Activated T-helper 1 cell treated with anti-CD3 and anti-CD28 coated beads, Interleukin-2, amount 50 U/mL, for 16 hours (primary cell): ENCODE measurements at places on chromosomes 16 and 17.

- no peak for DNase-seq
Measured at GRCh38 chr16:87051526-87052320, 265.5 kb downstream of the C16orf95 start.

DNA sequence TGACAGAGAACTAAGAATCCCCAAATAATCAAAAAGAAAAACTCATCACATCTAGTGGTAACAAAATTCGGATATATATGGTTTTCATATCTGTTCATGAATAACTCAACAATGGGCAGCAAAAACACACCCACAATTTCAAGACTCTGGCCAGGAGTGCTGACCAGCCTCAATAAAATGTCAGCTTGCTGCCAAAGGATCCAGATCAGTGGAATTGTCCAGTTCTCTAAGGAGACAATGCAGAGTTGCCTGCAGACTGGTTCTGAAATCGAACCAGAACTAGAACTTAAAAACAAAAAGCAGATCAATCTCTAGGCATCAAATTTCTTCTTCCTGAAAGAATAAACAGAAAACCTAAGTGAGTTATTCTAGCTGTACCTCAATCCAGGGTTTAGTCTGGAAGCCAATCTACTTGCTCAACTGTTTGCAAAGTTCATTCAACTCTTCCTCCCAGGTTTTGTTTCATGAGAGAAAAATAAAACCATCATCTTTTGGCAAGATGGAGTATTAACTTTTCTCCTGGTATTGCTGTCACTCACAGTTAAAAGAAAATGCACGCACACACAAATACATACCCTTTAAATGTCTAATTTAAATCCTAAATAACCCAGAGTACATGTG is 61.0 kb downstream of the CFDP1 start:
- no peak for DNase-seq

DNA sequence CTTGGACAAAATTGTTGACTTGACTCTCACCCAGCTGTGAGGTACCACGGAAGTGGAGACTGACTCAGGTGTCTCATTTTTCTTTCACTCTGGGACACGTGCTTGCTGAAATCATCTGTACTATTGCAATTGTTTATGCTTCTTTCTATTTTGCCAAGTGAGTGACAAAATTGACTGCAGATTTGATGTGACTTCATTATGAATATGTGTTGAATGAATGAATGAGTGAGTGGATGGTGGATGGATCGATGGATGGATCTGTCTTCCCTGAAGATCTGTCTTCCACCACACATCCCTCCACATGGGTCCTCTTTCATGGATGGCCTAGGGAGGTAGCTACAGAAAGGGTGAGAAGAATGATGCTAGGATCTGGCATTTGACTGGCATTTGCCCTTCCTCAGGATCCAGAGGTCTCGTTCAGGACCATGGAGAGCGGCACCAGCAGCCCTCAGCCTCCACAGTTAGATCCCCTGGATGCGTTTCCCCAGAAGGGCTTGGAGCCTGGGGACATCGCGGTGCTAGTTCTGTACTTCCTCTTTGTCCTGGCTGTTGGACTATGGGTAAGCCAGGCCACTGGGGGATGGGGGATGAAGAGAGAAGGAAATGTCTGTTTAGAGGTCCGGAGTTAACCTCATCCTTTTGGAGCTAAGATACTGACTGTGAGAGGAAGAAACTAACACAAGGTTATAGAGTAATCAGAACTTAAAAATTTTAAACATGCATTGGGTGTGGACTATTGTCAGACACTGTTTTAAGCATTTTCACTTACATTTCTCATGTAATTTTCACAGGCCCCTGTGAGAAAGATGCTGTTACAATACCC is 12.7 kb downstream of the SLC5A11 start:
- no peak for DNase-seq

DNA sequence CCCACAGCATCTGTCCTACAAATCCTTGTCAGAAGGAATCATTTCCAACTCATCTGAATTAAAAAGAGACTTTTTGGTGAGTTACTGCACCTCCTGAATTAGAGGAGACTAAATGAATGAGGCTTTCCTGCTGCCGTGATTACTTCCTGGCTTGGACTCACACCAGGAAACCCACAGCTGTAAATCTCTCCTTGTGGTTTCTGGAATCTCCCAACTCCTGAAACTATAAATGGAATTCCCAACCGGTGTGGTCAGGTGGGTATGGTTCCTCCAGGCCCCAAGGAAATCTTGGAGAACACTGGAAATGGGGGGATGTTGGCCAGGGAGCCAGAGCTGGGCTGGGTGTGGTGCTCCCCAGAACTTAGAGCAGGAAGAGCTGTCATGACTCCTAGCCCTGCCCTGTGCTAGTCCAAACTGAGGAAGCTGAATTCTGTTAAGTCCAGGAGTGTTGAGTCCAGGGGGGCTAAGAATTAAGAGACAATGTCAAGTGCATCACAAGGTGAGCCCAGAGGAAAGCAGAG is 216.4 kb downstream of the GSG1L start:
- DNase-seq, result no peak

GRCh38 chr17:51355441-51356410 is 95.4 kb downstream of the UTP18 start:
- DNase-seq, result no peak

DNA sequence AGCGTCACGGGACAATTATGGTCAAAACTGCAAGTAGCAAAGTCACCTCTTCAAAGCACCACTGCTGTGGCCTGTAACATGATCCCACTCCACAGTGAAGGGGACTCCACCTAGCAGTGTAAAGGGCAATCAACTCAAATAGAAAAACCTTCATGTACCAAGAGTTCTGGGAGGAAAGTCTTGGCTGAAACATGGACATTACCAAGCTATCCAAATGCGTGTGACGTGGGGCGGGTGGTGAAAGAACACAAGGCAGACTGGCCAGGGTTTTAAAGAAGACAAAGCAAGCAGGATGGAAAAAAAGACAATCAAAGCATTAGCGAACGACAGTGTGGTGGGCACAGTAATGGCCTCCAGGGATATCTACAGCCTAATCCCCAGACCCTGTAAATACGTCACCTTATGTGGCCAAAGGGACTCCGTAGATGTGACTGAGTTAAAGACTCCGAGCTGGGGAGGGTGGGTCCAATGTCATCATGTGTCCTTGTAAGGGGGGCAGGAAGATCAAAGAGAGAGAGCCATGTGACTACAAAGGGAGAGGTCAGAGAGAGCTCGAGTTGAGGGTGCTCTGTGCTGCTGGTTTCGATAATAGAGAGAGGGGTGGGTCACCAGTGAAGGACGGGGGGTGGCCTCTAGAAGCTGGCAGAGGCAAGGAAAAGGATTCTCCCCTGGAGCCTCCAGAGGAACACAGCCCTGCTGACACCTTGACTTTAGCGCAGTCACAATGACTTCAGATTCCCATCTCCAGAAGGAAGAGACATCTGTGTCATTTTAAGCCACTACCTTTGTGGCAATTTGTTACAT is 6.0 kb downstream of the HSDL1 start:
- DNase-seq, result no peak

DNA sequence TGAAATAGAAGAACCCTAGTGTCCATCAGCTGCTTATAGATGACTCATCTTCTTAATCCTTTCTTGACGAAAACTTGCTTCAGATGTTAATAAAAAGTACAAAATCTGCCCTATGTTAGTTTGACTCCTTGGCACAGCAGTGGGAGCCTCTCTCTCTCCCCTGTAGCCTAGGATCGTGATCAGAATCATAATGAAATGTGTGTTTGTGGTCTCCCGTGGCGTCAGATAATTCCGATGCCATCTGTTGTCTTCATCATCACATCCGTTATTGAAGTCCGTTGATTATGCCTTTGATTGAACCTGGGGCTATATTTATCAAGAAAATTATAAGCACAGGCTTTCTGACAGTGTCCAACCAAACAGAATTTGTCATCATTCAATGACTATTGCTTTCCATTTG is 102.5 kb downstream of the BMERB1 start:
- no peak for DNase-seq

DNA sequence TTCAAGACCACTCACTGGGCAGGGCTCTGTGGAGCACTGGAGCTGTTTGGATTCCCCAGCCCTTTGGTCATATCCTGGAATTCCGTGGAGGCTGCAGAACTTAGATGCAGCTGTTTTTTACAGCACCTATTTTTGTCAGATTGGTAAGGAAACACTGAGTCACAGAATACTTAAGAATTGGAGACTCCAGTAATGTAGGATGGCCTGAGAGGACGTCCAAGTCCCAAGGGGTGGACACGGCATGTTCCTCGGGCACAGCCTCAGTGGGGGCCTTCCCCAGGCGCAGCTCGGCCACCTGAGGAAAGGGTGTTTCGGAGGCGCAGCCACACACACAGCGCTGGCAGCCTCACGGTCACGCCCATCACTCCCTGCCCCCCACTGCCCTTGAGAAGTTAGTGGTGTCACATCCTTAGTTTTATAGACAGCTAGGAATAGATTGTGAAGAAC is 14.8 kb downstream of the PLD6 start:
- DNase-seq, result no peak

DNA sequence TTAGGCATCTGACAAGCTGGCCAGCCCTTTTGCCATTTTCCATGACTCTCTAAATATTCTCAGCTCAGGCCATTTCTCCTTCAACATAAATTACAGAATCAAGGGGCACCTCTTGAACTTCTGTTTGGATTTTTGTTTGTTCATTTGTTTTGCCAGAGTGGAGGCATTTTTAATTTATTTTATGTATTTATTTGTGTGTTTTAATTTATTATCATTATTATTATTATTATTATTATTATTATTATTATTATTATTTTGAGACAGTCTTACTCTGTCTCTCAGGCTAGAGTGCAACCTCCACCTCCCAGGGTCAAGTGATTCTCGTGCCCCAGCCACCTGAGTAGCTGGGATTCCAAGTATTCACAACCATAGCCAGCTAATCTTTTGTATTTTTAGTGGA is 1578.0 kb downstream of the CDH8 start:
- DNase-seq, result no peak

DNA sequence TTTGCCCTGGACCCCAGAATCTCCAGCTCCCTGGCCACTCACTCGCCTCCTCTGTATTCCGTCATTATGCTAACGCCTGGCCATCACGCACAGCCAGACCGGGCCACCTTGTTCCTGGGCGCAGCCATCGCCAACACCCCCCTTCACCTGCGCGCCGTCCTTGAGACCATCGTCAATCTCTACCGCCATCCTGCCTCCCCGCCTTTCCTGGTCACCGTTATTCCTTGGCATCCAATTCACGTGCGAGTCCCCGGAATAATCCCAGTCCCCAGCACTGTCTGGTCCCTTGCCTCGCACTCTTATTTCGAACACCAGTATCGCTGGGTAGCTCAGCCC is 541 bp downstream of the VKORC1 start:
- DNase-seq, result no peak

DNA sequence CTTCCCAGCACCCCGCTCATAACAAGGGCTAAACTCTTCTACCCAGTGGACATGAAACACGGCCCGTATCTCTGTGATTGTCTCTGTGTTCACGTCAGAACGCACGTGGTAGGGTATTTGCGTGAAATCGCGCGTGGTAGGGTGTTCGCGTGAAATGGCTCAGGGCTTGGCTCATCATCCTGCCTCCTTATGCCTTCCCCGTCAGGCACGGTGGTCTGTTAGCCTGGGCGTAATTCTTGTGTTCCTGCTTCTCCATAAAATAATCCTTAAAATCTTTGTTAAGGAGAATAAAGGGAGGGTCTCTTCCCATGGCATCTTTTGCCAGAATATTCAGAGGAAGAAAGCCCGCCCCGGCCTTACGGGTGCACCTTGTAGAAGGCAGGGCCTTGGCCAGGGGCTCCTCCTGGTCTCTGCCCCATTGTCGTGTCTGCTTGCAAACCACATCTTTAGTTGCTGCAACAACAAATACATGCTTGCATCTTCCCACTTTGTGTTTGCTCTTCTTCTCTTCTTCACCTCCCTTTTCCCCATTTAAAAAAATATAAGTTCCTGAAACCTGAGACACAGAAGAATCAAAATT is 116.7 kb upstream of the CHMP6 start:
- DNase-seq, result no peak
